ENCODE measurements at places on chromosomes 5 and 9.

- DNase-seq = peak; percentile 59
Observed at GRCh38 chr9:99057665-99058625, 47.0 kb upstream of the TGFBR1 start.

GRCh38 chr5:132962429-132963021 is 909 bp downstream of the AFF4 start:
- DNase-seq = peak; percentile 53

DNA sequence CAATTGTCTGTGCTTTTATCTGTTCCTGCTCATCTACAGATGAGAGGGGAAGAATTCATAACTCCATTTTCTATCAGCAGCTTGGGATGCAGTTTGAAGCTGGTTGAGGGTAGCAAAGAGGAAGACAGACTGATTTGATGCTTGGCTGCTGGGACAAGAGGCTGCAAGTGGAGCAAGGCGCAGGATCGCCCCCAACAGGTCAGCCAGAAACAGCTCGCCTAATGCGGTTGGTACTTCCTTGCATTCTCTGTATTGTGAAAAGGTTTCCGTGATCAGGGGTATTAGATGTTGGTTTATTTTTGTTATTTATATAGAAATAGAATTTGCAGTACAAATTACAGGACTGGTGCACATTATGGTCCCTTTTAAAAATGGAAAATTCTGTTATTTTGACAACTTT is 40.6 kb downstream of the ZNF883 start:
- no peak for DNase-seq

GRCh38 chr9:92001244-92001643 is 51.2 kb upstream of the ROR2 start:
- DNase-seq = no peak

- no peak for DNase-seq
Observed at GRCh38 chr5:119439140-119439631, 13.1 kb upstream of the HSD17B4 start.

GRCh38 chr9:37104183-37104889 is 16.0 kb upstream of the ZCCHC7 start:
- DNase-seq = no peak

- DNase-seq = no peak
Observed at GRCh38 chr5:61621202-61621650, 289.2 kb downstream of the ZSWIM6 start.

- no peak for DNase-seq
Observed at GRCh38 chr9:106758911-106759310, 104.1 kb upstream of the ZNF462 start.

GRCh38 chr5:106766916-106767315 is 903.8 kb downstream of the EFNA5 start:
- no peak for DNase-seq

DNA sequence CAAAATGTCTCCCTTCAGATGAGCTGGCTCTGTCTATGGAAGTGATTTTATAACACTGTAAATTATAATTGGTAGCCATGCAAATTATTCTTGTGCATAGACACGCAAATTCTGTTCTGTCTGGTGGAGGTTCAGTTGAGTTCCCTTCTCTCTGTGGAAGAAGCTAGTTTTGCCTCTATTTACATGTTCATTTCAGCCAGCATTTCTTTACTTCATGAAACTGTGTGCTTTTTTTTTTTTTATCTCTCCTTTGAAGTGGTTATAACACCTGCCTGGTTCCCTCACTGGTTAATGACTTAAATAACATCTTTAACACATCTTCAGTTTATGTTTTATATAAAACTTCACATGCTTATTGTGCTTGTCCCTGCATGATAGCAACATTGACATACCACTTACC is 149.4 kb upstream of the FBXL7 start:
- DNase-seq = no peak

DNA sequence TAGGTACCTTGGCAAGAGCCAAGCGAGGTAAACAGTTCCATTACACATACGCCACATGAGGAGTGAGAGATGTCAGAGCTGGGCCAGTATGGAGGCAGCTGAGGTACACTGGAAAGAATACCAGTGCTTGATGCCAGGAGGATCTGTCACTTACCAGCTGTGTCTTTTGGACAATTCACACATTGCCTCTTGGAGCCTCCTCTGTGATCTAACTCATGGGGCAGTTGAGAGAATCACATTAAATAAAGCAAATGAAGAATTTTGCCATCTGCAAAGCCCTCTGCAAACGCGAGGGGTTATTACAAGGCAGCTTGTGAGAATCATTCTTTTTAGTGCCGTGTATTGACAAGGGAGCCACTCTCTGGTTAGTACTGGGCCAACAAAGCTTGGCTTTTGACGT is 429.7 kb upstream of the KLF4 start:
- peak; percentile 40 for DNase-seq

DNA sequence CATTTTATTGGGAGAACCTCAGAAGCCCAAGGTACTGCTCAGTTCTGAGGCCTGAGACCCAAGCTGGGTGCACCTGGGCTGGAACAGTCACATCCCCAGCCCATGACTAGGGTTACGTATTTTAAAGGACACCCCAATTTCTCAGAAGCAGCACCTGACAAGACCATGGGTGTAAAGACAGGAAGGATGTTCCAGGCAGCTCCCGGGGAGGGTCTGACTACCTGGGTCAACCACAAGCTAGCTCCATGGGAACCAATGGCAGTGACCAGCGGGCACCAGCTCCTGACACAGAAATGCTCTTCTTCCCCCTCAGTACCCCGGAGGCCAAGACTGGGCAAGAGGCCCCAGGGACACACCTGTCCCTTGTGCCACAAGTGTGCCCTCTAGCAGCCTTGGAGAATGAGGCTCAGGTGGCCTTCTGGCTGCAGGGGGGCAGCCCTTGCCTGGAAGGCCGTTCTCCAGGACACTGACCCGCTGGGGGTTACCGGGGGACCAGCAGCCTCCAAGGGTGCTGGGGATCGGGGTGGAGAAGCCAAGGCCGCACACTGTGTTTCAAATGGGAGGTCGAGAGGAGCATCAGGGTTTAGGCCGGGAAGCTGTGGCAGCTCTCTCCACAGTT is 52.6 kb downstream of the IPPK start:
- DNase-seq = no peak

GRCh38 chr5:89230178-89230577 is 347.2 kb upstream of the MEF2C start:
- no peak for DNase-seq

DNA sequence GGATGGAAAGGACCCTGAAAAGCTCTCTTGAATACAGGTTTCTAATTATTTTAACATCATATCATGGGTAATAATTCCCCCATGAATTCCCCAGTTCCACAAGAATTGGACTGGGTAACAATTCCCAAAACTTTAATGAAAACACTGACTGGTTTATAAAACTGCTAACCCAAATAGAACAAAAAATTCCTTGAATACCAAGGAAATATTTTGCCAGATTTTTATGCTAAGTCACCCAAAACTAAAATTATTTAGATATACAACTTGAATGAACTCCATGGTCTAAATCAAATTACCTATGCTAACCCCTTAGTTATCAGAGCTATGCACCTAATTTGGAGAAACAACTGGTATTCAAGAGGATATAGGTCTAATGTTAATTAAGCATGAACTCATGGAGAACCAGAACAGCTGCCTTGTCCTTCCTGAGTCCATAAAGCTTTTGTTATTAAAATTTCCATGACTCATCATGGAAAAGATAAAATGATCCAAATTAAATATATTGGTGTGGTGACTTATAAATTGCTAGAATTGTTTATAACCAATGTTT is 164.9 kb upstream of the TUT7 start:
- no peak for DNase-seq

DNA sequence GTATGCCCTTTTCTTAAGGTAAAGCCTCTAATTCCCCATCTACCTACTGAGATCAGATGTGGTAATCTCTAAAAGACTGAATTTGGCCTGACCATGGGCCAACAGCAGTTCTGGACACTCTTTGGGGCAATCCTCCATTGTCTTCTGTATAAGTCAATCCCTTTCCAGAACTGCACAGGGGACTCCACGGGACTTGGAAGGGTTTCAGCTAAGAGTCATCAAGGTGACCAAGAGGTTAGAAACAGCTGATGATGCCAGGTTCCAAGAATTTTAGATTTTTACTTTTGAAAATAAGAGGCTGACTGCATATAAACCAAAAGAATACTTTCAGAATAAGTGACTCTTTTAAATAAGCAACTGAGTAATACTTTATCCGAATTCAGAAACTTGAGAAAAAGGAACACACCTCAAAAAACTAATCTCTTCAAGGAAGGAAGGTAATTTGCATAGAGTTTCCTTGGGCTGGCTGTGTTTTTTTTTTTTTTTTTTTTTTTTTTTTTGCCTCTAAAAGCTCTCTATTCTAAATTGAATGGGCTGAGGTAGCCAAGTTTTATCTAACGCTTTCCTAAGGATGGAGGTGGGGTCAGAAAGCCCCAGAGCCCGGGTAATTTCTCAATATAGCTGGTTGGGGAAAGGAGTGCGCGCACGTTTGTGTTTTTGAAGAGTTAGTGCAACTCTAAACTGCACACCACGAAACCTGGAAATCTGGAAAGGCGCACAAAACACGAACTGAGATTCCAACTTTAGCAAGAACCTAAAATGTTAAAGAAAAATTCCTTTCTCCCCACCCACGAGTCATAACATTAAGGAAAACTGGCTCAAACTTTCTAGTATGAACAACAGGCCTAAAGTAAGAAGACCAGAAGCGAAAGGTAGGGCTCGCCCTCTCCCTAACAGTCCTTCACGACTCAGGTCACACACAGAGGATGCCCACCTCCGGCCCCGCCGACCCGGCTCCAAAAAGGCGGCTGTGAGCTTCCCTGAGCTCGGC is 1.3 kb downstream of the VCP start:
- no peak for DNase-seq

DNA sequence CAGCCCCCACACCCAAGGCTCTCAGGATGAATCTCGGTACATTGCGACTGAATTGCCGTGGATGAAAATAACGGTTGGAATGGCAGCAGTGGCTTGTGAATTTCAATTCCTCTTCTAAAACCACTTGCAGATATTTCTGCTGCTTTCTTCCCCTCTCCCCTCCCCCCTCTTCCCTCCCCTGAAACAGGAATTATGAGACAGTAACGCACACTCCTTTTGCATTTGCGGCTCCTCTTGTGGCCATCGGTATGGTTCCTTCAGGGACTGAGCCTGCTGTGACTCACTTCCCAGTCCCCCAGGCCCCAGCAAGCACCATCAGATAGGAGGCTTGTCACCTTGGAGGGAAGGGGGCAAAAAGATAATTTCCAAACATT is 9.7 kb downstream of the DCANP1 start:
- DNase-seq = peak; percentile 38

DNA sequence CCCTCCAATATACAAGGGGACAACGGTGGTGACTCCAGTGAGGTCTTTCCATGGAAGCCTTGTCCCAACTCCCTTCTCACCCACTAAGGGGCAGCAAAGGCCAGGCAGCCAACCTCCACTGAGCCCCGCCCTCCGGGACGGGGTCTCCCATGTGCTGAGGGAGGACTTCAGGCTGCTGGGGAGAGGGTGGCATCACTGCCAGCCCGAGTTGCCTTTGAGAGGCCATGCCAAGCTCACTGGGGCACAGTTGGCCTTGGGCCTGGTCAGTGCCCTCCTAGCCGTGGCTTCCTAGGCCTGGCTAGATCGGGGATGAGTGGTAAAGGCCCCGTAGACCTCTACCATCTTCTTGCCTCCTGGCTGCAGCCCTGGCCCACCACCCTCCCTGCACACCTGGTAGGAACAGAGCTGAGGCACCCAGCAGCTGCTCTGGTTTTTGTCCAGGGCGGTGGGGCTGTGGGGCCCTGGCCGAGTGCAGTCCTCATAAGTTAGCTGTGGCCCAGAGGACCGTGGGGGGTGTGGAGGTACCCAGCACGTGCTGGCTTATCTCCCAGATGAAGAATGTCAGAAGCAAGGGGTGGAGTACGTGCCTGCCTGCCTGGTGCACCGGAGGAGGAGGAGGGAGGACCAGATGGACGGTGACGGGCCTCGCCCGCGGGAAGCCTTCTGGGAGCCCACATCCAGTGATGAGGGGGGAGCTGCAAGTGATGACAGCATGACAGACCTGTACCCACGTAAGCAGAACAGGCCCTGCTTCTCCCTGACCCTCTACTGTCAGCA is 3.2 kb downstream of the SURF2 start:
- no peak for DNase-seq

- DNase-seq = no peak
Observed at GRCh38 chr9:68950689-68951088, 63.2 kb downstream of the PRKACG start.

- DNase-seq = no peak
Observed at GRCh38 chr5:42855811-42856210, 44.1 kb upstream of the SELENOP start.

GRCh38 chr5:76021936-76022584 is 61.1 kb upstream of the SV2C start:
- DNase-seq = no peak

DNA sequence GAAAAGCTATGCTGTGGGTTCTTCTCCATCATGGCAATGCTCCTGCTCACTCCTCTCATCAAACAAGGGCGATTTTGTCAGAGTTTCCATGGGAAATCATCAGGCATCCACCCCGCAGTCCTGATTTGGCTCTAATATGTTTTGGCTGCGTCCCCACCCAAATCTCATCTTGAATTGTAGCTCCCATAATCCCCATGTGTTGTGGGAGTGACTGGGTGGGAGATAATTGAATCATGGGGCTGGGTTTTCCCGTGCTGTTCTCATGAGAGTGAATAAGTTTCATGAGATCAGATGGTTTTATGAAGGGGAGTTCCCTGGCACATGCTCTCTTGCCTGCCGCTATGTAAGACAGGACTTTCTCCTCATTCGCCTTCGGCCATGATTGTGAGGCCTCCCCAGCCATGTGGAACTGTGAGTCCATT is 163.8 kb downstream of the GADD45G start:
- DNase-seq = no peak
